ENCODE measurements at places on chromosomes 2 and 18.

- no peak for DNase-seq
These were observed 64.0 kb downstream of the MBP start for GRCh38 chr18:77068321-77069312.

DNA sequence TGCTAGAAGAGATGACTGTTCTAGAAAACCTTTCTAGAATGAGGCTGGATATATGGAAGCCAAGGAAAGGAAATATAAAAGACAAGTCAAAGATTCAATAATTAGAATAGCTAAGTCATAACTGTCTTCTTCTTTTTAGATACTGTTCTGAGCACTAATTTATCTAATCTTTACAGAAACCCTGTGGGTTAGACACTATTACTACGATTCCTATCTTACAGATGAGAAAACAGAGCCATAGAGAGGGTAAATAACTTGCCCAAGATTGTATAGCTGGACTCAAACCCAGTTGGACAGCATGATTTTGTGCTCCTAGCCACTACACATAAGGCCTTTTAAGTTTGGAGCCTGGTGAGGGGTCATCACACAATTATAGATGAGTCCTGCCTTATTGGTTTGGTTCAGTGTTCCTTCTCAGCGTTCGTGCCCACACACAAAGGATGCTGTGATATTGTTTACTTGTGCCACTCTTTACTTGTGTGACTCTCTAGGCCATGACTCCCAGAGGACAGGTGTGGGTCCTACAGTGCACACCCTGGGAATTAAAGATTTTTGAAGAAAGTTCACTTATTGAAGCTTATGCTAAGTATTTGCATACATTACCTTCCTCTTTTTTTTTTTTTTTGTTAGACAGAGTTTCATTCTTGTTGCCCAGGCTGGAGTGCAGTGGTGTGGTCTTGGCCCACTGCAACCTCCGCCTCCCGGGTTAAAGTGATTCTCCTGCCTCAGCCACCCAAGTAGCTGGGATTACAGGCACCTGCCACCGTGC lies 153.7 kb downstream of the PRKCE start:
- DNase-seq, result no peak

GRCh38 chr2:217097346-217097745 lies 237.5 kb upstream of the TNP1 start:
- DNase-seq, result no peak

DNA sequence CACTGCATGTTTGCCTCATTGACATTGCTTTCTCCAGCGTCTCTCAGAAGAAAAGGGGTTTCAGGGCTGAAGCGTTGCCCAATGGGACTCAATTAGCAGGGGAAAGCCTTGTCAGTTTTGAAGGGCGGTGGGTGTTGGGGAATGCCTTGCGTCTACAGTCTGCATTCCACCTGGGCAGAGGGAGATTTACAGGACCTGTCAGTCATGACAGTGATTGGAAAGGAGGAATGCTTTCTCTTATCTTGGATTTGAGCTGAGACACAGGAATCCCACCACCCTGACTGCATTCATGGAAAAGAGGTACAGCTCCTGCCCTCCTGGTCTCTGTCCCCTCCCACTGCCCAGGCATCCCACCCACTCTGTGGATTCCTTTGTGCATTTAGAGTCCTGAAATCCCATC lies 123.9 kb downstream of the ACKR3 start:
- DNase-seq, result no peak

- DNase-seq, result peak; percentile 65
These were observed 49.0 kb downstream of the SETBP1 start for GRCh38 chr18:44729631-44730101.

- DNase-seq, result no peak
These were observed 71.4 kb upstream of the TANK start for GRCh38 chr2:161088658-161089350.

- DNase-seq, result peak; percentile 66
These were observed 80.3 kb upstream of the TSPYL6 start for GRCh38 chr2:54336136-54336976.

GRCh38 chr18:36376361-36376760 lies 78.8 kb downstream of the FHOD3 start:
- DNase-seq, result no peak

DNA sequence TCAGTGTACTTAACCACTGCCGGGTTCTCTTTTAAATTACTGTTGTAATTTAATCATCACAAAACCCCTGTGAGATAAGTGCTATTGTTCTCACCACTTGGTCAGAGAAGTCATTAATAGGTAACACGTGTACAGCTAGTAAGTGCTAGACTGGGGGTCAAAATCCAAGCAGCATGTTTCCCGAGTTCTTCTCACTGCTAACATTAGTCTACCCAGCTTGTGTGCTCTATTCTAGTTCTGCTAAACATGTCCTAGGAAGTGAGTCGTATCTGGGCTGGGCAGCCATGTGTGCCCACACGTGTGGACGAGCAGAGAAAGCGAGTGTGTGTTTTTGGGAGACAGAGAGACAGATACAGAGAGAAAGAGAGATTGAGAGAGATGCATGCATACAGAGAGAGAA lies 94.1 kb downstream of the BIN1 start:
- DNase-seq, result no peak

DNA sequence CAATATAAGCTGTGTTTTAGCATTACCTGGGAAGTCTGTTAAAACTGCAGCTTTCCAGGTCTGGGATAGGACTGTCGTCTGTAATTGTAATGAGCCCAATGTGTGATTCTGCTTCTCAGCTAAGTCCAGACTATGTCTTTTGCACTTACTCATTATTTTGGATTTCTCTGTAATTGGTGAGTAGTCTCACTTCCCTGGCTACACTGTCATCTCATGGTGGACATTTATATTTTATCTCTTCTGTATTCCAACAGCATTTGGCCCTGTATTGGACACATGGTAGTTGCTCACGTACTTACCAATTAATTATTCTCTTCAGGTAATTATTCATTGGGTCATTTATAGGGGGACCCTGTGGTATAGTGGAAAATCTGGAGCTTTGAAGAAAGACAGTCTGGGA lies 28.0 kb downstream of the LHCGR start:
- no peak for DNase-seq

GRCh38 chr18:61333271-61333745 lies at the start of gene CDH20:
TSS of gene CDH20 (plus strand) at chr18:61333430.
- no peak for DNase-seq

GRCh38 chr2:193469251-193469650 lies 1274.5 kb upstream of the TMEFF2 start:
- DNase-seq, result no peak
